Natural killer cell treated with Interleukin-12 subunit alpha and Interleukin-12 subunit beta and Interleukin-15 and Interleukin-18, amount 100 ng/mL, for 72 hours (primary cell): ENCODE measurements at places on chromosomes 13 and 19. TPM values are rescaled to one million over a fixed set of nuclear protein-coding genes. Genes with fewer than 3 reads are reported as not detected.

ZNF560 gene
- total RNA-seq, result 0.38 TPM

CBY2 gene
- not detected for total RNA-seq

DNA sequence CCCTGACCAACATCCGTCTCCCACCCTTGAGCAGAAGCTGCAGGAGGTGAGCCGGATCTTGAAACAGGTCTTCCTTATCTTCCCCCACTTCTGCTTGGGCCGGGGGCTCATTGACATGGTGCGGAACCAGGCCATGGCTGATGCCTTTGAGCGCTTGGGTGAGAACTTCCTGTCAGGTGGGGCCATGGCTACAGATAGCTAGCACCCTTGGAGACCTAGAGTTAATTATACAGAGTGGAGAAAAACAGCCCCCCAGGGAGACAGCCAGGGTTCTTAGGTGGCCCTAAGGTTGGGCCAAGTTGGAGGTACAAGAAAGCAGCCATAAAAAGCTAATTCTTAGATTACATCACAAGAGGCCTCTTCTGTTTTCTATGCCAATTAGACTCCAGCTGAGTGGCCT lies 8.9 kb upstream of the ARHGAP45 start:
- no peaks in the 10 kb centered on the region for H3K36me3 ChIP-seq
- no peak for DNase-seq
- no peaks in the 10 kb centered on the region for H3K27me3 ChIP-seq
- H3K4me3 ChIP-seq, result no peak overlapping the region

CNFN gene
- not detected for total RNA-seq

DNA sequence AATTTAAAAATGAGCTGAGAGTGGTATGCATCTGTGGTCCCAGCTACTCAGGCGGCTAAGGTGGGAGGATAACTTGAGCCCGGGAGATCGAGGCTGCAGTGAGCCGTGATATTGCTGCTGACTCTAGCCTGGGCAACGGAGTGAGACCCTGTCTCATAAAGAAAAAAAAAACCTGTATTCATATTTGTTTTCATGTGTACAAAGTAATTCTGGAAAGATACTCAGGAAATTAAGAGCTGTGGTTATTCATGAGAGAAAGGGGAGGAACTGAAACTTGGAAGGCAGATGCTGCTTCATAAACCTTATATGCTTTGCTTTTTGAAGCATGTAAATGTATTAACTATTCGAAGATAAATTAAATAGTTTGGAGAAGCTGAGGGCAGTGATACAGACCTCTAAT lies 8.8 kb upstream of the RLN3 start:
- no peaks in the 10 kb centered on the region for H3K36me3 ChIP-seq
- no peak overlapping the region for H3K4me3 ChIP-seq
- H3K27me3 ChIP-seq, result no peaks in the 10 kb centered on the region
- H3K4me1 ChIP-seq, result peaks cover 5% of the 10 kb centered on the region

R3HDM4 gene
- total RNA-seq, result 68.3 TPM

- H3K4me3 ChIP-seq, result no peak overlapping the region
- H3K4me1 ChIP-seq, result peaks cover 2% of the 10 kb centered on the region
- peaks cover 4% of the 10 kb centered on the region for H3K36me3 ChIP-seq
- H3K27me3 ChIP-seq, result peaks cover 25% of the 10 kb centered on the region
Measured at GRCh38 chr19:54673222-54673621, 10.4 kb downstream of the LILRB4 start.

GRCh38 chr19:12754465-12755196 lies 3.0 kb downstream of the BEST2 start:
- H3K27me3 ChIP-seq, result peaks cover 8% of the 10 kb centered on the region
- peaks cover 11% of the 10 kb centered on the region for H3K4me1 ChIP-seq
- no peak overlapping the region for H3K27ac ChIP-seq

DNA sequence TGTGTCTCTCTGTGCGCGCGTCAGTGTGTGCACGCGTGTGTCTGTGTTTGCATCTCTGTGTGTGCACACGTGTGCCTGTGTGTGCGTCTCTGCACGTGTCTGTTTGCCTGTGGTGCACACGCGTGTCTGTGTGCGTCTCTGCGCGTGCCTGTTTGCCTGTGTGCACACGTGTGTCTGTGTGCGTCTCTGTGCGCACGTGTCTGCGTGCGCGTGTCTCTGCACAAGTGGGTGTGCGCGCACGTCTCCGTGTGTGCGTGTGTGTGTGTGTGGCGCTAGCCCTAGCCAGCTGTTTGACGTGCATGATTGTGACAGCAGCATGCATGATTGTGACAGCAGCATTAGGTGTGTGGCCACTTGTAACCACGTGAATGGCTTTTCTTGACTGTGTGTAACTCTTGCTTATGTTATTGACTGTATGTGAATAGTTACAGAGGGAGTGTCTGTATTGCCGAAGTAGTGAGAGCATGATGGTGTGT lies 31.1 kb downstream of the ZNF146 start:
- H3K27ac ChIP-seq, result no peak overlapping the region
- H3K27me3 ChIP-seq, result no peaks in the 10 kb centered on the region
- H3K36me3 ChIP-seq, result peaks cover 31% of the 10 kb centered on the region
- DNase-seq, result no peak
- peaks cover 4% of the 10 kb centered on the region for H3K4me1 ChIP-seq

FPR3 gene
- not detected for total RNA-seq
